ENCODE measurements at places on chromosomes 5 and 9.
A peak's percentile ranks its signal among the peaks of the same experiment; 100 is the strongest.

DNA sequence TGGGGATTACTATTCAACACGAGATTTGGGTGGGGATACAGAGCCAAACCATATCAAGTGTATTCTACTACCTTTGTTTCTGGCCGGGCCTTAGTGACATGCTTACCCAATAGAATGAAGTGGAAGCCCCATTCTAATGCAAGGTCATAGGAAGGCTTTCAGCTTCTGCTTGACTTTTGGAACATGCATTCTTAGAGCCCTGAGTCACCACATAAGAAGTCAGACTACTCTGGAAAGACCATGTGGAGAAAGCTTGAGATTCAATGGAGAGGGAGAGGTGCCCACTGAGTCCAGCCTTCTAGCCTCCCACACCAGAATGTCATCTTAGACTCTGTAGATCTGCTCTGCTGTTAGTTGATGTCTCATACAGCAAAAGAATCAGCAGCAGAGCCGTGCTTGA, 155.7 kb upstream of the FBN2 start:
- DNase-seq, result no peak

- no peak for DNase-seq
These were observed 339.5 kb downstream of the CTNND2 start for GRCh38 chr5:11564706-11565105.

DNA sequence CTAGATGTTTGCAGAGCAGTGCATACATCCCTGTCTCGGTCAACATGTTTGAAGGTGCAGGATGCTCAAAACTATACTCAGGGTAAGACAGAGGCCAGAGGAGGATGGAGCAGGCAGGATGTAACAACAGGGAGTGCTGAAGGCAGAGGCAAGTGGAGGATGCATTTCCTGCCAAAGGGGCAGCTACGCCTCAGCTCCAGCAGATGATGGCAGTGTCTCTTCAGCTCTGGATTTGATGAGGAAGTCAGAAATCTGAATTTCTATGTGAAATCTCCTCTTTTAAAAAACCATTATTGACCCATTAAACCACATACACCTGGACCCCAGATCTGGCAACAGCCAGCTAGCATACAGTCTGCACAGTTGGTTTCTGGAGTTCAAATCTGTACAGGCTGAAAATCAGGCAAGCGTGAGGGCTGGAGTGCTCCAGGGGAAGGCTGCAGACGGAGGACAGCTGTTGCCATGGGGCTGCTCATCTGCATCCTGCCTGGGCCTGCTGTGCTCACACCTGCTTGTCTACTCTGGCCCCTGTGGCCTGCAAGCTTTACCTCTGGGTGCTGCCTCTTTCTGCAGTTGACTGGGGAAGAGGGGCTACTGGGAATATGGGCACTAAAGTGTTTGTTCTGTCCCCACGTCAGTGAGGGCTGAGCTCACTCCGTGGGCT, 152.9 kb upstream of the SLC28A3 start:
- no peak for DNase-seq

DNA sequence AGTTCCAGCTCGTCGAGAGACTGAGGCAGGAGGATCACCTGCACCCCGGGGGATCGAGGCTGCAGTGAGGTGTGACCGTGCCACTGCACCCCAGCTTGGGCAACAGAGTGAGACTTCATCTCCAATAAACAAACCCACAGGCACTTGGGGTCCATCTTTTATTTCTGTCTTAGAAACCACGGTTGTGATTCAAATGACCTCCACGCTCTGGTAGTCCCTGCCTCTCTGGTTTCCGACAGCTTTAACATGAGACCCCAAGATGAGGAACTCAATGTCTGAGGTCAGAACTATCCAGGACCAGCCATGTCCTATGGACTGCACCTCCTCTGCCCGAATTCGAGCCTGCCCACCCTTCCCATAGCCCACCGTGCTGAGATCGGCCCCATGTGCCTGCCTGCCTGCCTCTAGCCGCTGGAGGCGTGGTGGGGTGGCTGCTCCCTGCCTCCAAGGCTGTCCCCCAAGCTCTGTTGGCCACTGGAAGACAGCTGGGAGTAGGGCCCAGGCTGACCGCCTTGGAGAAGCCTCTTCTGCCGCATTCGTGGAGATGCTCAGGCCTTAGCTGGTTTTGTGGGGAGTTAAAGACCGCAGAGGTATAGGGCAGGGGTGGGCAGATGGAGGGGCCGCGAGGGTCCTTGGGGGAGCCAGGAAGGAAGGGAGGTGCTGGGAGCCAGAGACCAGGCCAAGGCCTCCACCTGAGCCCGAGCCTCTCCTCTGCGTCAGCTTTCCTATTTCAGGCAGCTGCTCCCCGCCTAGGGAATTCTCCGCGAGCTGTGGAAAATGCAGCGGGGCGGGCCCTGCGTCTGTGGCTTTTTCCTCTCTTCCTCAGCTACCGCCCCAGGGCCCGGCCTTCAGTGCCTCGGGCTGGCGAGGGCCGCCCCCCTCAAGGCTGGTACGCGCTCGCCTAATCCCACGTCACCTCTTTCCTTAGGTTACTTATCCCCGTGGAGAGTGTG, 6.9 kb upstream of the WDR5 start:
- DNase-seq, result no peak

DNA sequence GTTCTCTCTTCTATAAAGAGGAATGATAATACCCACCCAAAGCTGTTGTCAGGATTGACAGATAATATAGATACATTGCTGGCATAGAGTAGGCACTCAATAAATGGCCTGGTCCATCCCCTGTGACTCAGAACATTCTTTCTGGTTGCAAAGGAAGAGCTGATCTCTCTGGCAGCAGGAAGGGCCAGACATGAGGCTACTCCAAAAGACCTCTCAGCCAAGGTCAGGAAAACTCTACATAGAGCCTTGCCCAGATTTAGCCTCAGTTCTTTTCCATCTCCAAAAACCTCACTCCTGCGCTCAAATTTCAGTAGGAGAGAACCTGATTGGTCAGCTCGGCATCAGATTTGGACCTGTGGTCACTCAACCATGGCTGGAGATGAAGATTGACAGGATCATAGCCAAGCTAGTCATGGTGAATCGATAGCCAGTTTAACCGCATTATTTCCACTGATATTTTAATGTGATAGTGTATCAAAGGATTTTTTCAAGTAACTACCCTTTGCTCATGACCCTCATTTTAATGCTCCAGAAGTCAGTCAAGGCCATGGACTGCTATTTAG, 319.6 kb downstream of the DRD1 start:
- no peak for DNase-seq

- no peak for DNase-seq
These were observed 12.0 kb downstream of the PCDHAC2 start for GRCh38 chr5:140978260-140978659.

DNA sequence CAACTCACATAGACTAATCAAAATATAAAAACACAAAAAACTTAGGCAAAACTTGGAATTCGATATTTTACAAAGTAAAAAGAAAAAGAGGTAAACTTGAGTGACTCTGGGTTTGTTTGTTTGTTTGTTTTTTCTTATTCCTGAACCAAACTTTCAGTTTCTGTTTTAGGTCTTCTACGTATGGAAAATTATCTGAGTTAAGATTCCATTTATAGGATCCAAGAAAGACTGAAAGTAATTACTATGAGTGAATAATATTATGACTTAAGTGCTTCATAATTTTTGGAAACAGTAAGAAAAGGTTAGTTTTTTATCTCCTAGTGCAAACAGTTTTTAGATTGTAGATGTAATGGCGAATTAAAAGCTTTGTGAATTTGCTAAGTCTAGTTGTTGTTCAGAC, 13.2 kb downstream of the ST8SIA4 start:
- peak; percentile 60 for DNase-seq

GRCh38 chr5:42121401-42121800, 196.3 kb downstream of the FBXO4 start:
- DNase-seq, result no peak

DNA sequence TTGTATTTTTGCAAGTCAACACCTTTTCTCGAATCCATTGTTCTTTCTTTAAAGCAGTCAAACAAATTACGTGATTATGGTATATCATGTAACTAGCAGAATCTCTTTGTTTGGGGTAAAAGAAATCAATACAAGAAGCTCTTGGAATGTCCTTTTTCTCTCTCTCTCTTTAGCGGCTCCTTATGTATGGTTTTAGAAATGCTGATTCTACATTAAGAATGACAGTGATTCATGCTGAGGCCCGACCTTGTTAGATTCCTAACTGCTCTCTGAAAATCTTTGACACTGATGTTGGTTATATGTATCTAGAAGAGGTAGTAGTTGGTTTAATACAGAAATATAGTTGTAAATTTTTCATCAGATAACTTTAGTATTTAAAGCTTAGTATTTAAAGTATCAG, 76.4 kb downstream of the SNX24 start:
- no peak for DNase-seq

- no peak for DNase-seq
These were observed 97.4 kb upstream of the RAPGEF1 start for GRCh38 chr9:131837316-131837715.

DNA sequence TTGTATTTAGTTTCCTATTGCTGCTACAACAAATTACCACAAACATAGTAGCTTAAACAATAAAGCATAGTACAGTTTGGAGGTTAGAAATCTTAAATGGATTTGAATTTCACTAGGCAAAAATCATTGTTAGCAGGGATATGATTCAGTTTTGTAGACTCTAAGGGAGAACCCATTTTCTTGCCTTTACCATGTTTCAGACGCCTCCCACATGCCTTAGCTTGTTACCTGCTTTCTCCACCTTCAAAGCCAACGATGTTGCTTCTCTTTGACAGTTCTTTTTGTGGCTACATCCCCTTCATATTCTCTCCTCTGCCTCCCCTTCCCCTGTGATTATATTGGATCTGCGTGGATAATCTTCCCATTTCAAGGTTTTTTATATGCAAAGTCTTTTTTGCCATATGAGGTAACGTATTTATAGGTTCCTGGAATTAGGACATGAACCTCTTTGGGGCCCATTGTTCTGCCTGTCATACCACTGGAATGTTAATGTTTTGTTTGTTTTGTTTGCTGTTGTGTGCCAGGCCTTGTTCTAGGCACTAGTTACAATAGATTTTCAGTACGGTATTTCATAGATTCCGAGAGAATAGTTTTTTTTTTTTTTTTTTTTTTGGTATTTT, 54.1 kb downstream of the UHRF2 start:
- DNase-seq, result no peak

DNA sequence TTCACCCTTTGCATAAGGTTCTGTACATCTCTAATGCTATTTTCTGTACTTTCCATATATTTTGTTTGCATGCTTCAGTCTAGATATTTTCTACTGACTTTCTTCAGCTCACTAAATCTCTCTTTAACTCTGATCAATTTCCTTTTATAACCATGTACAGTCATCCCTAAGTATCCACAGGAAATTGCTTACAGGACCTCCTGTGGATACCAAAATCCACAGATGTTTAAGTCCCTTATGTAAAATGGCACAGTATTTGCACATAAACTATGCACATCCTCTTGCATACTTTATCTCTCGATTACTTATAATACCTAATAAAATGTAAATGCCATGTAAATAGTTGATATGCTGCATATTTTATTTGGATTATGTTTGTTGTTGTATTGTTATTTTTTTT, 442.1 kb downstream of the TLE4 start:
- no peak for DNase-seq

DNA sequence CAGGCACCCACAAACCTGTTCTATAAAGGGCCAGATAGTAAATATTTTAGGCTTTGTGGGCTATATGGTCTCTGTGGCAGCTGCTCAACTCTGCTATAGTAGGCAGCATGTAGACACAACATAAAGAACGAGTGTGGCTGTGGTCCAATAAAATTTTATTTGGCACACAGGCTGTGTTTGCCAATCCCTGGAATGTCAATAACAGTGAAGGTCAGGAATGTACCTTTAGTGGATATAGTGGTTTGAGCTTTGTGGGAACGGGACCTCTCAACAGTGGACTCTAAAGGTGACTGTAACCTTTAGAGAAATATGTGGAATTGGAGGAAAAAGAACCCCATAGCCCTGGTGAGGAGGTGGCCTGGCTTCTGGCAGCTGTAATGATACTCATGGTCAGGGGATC, 145.2 kb downstream of the MAST4 start:
- DNase-seq, result no peak

- no peak for DNase-seq
These were observed 164.2 kb downstream of the MEF2C start for GRCh38 chr5:88718736-88719135.

DNA sequence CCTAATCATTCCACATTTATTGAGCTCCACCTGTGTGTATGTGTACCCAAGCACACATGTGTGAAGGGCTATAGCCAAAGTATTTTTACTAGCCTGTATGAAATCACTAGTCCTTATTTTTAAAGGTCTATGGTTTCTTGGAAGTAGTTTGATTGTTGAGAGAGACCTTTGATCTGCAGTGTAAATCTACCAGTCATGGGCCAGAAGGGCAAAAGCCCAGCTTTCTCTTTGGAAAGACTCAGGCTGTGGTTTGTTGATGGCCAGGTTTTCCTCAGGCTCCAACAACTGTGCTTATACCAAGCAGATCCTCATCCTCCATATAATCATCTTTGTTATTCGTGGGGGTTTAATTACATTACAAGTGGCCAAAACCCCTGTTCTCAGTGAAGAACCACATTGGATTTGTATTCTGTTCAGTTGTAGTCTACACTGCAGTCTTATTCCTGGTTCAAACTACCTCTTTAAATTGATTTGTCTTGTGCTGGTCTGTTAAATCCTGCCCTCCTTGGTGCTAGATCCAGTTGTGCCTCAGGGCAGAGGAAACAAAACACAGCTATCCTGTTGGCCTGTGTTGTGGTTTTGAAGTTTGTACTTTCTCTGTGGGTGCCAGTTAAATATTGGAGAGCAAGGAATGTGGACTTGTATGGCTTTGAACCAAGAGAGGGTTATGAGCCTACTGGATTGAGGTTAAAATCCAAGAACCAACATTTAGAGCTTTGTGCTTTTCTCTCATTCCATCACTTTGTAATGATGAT, 13.3 kb downstream of the CDC26 start:
- no peak for DNase-seq

DNA sequence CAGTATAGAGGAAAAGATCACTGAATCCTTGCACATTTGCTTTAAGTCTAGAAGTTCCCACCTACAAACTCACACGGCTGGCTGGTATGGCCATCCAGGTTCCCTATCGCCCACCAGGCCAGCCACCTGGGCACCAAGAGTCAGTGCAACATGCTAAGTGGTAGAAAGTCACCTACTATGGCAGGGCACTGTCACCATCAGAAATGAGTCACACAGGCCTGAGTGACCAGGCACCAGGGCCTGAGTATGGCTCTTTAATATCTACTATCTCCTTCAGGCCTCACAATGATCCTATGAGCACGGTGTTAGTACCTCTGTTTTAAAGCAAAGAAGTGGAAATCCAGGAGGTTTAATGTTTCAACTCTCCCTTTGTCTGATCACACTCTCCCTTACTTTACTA, 156.2 kb downstream of the CDK5RAP2 start:
- no peak for DNase-seq

GRCh38 chr9:137296670-137297664, 5.1 kb downstream of the NRARP start:
- DNase-seq, result no peak
